ENCODE measurements at places on chromosomes 13 and 19.

- DNase-seq: peak; percentile 63
These were observed 287.0 kb downstream of the DCT start for GRCh38 chr13:94192431-94192975.

DNA sequence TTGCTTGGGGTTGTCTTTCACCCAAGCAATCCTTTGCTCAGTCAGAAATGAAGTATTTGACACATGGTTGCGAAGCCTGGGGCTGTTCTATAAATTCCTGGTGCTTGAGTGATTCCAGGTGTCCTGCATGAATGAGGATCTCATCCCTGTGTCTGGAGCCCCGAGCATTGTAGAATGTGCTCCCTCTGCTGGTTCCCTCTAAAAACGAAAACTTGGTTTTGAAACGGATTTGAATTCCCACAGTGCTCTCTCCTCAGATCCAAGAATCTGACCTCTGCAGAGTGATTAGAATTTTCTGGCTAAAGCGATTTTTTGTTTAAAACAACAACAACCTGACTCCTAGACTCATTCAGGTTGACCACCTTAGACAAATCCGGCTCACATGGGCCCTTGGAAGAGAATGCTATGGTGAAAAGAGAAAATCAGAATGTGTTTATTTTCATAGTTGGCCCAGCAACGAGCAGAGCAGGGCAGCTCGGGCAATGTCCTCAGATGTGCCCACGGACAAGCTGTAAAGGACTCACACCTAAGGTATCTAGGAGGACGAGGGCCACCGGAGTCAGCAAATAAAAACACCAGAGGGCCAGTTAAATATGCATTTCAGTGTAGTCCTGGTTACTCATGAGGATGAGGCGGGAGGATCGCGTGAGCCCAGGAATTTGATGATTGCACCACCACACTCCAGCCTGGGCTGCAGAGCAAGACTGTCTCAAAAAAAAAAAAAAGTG lies 8.7 kb upstream of the ATP12A start:
- DNase-seq: peak; percentile 61

DNA sequence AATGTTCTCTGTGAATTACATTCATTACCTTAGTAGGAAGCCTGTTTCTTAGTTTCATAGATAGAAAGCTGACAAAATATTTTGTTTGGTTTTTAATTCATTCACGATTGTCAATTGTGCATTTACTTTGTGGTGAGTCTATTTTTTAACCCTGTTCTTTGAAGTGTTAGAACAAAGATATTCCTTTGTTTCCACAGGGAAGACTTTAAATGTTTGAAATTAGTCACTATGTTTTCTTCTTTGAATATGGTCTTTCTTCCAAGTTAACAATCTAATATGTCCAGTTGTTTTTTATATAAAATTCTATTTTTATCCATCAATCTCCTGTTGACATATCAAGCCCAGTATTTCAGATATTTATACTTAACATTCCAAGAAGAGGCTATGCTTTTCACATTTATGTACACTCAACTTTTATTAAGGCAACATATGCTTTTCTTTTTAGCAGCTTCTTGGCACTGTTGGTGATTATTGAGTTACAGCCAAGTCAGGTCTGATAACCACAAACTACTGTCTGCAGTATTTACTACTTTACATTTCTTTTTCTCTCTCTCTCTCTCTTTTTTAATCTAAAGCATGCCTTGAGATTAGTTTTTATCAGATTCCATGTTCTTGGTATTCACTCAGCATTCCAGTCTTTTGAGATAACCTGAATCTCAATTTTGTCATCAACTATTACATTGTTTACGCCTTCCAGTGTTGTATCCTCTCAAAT lies 812.8 kb upstream of the SLC10A2 start:
- no peak for DNase-seq

- DNase-seq: no peak
These were observed 22.7 kb upstream of the NAXD start for GRCh38 chr13:110592665-110593064.

DNA sequence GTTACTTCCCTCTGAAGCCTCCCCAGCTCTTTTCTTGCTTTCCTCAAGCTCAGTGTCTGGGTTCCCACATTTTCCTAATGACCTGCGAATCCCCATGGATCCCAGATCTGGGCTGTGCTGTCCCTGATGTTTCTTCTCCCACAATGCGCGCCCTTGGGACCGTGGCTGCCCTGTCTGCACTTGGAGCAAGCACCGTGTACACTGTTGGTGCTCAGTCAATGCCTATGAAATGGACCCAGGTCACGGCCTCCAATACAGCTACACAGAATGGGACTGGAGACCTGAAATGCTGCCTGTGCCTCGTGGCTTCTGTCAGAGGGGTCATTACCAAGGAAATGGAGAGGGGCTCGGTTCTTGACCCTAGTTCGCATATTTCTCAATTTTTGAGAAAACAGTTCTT lies 160.1 kb upstream of the SOX1 start:
- no peak for DNase-seq
